ENCODE measurements at places on chromosomes 6 and 20. TPM values are rescaled to one million over a fixed set of nuclear protein-coding genes. Genes with fewer than 3 reads are reported as not detected.

The NAA20 gene
- 35.0 TPM for total RNA-seq

The GATA5 gene
- total RNA-seq = not detected

The RBM24 gene
- not detected for total RNA-seq

The OTOR gene
- total RNA-seq = not detected

The MAFB gene
- 0.45 TPM for total RNA-seq

The POU5F1 gene
- 3.9 TPM for total RNA-seq

The CCN6 gene
- not detected for total RNA-seq

The BTNL2 gene
- total RNA-seq = not detected

The RIPOR3 gene
- 0.88 TPM for total RNA-seq

Measured in T-cell (primary cell).